ENCODE measurements at places on chromosomes 5 and 9. TPM values are rescaled to one million over a fixed set of nuclear protein-coding genes. Genes with fewer than 3 reads are reported as not detected.
A peak's percentile ranks its signal among the peaks of the same experiment; 100 is the strongest.

Gene PCDHGB3
- polyA plus RNA-seq = 0.99 TPM

Gene PLCXD3
- 14.2 TPM for polyA plus RNA-seq

GRCh38 chr9:134434894-134435506 is 108.7 kb downstream of the RXRA start:
- peak; percentile 99 for DNase-seq

DNA sequence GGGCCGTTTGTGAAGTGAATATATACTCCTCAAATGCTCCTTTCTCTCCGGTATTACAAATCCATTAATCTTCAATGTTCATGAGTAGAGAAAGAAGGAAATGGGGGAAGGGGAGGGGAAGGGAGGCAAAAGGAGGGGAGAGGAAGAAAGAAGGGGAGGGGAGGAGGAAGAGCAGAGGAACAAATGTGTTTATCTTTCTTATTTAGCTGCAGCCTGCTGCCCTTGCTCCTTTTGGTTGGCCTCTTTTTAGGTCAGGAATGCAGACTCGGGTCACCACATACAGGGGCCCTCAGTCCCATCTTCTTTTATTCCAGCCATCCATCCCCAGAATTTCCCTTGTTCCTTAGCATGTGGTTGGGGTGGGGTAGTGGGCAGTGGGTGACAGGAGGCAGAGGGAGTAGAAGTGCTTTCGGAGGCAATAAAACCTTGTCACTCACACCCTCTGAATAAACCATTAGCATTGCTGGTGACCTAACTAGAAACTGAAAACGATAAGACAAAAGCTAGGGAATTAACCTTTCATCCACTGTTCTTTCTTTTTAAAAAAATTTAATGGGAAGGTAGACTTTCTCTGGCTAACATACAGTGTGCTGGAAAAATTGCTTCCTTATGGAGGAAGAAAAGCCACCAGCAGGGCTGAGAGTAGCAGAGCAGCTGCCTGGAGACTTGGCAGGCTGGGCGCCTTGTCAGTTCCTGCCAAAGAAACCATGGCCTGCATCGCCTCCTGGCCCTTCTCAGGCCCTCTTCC is 16.8 kb upstream of the PRLR start:
- DNase-seq = peak; percentile 78

Gene SLCO6A1
- polyA plus RNA-seq = not detected

DNA sequence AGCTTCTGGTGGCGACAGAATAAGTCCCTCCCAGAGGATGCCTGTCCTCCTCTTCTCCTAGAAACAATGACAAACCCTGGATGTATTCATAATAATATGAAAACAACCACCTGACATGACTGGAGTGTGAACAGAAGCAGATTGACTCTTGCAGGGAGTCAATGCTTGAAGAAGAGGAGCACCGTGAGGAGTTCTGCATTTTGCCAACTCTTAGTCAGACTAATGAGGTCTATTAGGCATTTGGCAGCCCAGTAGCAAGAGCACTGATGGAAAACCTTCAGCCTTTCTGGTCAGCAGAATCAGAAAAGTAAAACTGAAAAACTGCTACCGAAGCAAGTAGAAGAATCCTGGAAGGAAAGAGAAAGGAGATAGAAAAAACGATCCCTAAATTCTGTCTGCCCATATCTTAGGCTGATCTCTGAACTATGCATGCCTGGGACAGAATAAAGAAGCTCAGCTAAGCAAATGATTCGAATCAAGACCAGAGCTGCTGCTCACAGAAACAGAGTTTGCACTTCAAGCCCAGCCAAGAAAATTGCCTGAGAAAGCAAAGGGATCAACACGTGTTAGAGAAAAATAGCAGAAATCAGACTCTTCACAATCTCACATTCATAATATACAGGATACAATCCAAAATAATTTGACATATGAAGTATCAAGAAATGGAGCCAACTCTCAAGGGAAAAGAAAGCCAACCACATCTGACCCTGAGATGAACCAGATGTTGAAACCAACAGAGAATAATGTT is 69.5 kb upstream of the OSMR start:
- DNase-seq = no peak

DNA sequence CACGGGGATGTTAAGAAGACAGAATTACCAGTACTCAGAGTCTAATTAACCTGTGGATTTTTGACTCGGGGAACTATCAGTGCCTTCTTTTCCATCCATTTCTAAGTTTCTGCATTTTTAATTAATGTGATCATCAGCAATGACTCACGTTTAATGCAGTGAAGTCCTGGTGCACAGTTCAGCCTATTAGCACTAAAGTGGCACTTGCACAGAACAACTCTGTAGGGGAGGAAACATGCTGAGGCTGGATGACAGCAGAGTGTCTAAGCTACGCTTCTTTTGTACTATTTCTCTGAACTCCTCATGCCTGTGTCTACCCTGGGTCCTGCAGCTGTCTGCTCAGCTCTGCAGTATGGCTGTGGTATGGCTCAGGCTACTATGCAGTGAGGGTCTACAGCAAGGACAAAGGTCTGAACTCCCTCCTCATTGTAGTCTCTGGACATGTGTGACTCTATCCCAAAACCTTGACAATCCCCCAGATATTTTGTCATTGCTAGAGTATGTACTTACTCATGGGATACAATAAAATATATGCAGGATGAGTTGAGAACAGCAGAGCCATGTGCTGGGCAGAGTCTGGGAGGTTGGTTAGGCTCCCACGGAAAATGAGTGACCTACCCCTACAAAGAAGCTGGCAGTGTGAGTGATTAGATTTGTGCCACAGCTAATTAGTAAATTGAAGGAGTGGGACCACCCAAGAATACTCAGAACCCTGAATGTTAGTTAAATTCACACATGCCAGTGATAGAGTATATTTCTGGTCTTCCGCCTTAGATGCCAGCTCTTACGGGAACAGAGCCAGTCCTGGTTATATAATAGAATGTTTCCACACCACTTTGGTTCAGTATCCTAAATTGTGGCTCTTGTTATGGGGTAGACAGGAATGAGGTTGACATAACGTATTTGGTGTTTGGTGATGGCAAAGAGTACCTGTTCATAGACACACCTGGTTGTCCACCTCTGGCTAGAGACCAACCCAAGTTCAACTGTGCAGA is 148.0 kb downstream of the GHR start:
- DNase-seq = no peak

DNA sequence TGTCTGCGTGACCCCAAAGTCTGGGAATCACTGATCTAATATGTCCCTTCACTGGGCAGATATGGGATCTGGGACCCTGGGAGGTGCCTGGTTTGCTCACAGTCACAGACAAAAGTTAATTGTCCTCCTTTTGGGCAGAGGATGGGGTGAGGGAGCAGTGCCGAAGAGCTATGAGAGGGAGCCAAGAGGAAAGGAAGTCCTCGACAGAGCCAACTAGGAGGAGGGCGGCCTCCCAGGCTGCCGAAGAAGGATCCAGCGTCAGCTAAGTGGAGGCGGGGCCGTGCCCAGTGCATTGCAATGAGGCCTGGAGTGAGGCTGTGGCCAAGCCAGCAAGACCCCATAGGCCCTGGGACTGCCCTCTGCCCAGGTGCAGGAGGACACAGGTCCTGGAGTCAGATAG is 11.4 kb downstream of the AIF1L start:
- DNase-seq = no peak

DNA sequence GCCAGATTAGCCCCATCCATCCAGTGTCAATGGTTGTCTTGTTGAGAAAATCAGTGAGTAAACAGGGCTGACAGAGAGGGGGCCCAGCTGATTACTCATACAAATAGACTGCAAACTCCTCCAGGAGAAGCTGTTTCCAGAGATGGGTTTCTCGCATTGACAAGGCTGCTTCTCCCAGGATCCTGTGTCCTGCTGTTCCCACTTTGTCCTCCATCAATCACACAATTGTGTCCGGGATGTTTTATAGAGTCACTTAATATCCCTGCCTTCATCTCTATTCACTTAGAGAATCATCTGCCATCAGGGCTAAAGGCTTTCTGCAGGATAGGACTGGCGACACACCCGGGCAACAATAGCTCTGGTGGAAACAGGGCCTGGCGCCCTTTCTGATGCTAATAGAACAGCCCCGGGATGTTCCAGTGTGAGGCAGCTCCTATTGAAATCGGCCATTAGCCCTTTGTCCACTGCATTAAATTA is 71.7 kb upstream of the TBCA start:
- DNase-seq = no peak

Gene BASP1
- polyA plus RNA-seq = 1.4 TPM

GRCh38 chr9:22307013-22307711 is 139.5 kb upstream of the DMRTA1 start:
- DNase-seq = peak; percentile 28

Gene SAPCD2
- polyA plus RNA-seq = 0.30 TPM

Measured in pancreas (tissue), 10 donors.